ENCODE measurements at places on chromosomes 2 and 18.

DNA sequence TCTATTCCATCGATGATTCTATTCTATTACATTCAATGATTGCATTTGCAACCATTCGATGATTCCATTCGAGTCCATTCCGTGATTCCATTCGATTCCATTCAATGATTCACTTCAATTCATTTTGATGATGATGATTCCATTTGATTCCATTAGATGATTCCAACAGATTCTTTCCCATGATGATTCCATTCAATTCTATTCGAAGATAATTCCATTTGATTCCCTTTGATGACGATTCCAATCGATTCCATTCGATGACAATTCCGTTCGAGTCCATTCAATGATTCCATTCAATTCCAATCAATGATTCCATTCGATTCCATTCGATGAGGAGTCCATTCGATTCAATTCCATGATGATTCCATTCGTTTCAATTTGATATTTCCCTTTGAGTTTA lies 1088.8 kb downstream of the RPIA start:
- DNase-seq: no peak

- no peak for DNase-seq
Observed at GRCh38 chr18:48723016-48723415, 184.2 kb downstream of the CTIF start.

DNA sequence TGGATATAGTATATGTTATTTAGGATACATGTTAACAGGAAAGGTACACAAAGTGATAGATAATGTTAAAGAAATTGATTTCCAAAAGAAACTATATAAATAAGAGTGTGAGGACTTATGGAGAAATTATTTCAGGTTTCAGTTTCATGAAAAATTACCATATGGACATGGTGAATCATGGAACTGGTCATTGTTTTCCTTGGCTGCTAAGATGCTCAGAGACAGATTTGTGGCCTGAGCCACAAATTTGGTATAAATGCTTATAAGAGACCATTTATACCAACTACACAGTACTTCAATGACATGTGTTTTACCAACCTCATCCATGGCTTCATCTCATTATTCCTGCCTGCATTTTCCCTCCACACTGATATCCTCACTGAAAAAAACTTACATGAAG lies 188.1 kb downstream of the FMNL2 start:
- no peak for DNase-seq

DNA sequence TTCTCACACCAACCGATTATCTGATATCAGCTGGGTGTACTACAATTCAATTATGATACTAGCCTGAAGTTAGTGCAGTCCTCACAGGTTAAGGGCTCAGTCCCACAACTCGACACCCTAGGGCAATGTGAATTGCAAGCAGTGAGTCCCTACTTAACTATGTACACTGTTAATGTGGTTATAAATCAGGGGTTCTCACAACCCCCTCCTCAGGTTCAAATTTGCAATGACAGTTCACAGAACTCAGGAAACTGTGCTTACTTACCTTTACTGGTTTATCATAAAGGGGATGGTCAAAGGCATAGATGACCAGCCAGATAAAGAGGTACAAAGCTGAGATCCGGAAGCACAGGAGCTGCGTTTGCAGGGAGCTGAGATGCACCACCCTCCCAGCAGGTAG lies 1379.1 kb upstream of the CDH2 start:
- no peak for DNase-seq

GRCh38 chr2:64081046-64081445 lies 61.8 kb upstream of the VPS54 start:
- DNase-seq: no peak
